ENCODE measurements at places on chromosomes 16 and 17.

- DNase-seq: no peak
These were observed 44.8 kb downstream of the PECAM1 start for GRCh38 chr17:64345689-64346376.

DNA sequence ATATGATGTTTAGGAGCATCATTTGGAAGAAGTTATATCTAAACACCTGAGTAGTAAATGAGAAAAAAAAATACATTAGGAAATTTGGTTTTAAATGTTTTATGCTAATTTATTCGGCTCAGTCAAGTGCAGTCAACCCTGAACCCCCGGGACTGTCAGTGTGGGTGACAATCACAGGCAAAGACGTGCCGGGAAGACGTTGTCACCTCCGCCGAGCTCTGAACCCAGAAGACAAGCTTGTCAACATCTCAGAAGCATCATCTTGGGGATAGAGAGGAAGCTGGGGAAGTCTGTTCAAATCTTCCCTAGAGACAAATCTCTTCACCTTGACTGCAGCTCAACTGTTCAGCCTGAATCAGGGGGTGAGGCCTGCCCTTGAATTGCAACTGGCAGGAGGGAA is 159.7 kb downstream of the RBFOX3 start:
- DNase-seq: no peak

DNA sequence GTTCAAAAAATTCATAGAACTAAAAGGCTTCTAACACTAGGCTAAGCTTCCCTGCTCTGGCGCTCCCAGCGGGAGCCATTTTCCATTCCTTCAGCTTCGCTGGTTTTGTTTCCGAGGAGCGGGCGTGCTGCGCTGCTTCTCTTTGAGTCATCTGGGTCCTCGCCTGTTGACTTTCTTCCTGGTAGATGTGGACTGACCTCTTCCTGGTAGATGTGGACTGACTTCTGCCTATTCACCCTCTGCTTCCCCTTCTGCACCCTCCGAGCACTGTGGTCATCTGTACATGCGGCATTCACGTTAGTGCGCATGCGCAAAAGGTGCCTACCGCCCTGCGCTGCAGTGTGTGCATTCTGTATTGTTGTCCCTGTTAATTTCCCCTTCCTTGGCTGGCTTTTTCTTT is 40.8 kb upstream of the SEC14L1 start:
- DNase-seq: no peak

- DNase-seq: no peak
These were observed 181.9 kb downstream of the SPECC1 start for GRCh38 chr17:20191056-20191455.

GRCh38 chr17:82121246-82121645 is 23.2 kb upstream of the FASN start:
- DNase-seq: no peak

- no peak for DNase-seq
These were observed 86.8 kb upstream of the SALL1 start for GRCh38 chr16:51237861-51238378.

GRCh38 chr16:75443298-75443697 is 10.0 kb upstream of the CFDP1 start:
- DNase-seq: no peak

GRCh38 chr17:63086483-63087185 is 120.6 kb downstream of the TANC2 start:
- no peak for DNase-seq

GRCh38 chr17:33225509-33225908 is 67.6 kb downstream of the ASIC2 start:
- no peak for DNase-seq

- DNase-seq: no peak
These were observed 684 bp downstream of the ZFP90 start for GRCh38 chr16:68539711-68540239.

DNA sequence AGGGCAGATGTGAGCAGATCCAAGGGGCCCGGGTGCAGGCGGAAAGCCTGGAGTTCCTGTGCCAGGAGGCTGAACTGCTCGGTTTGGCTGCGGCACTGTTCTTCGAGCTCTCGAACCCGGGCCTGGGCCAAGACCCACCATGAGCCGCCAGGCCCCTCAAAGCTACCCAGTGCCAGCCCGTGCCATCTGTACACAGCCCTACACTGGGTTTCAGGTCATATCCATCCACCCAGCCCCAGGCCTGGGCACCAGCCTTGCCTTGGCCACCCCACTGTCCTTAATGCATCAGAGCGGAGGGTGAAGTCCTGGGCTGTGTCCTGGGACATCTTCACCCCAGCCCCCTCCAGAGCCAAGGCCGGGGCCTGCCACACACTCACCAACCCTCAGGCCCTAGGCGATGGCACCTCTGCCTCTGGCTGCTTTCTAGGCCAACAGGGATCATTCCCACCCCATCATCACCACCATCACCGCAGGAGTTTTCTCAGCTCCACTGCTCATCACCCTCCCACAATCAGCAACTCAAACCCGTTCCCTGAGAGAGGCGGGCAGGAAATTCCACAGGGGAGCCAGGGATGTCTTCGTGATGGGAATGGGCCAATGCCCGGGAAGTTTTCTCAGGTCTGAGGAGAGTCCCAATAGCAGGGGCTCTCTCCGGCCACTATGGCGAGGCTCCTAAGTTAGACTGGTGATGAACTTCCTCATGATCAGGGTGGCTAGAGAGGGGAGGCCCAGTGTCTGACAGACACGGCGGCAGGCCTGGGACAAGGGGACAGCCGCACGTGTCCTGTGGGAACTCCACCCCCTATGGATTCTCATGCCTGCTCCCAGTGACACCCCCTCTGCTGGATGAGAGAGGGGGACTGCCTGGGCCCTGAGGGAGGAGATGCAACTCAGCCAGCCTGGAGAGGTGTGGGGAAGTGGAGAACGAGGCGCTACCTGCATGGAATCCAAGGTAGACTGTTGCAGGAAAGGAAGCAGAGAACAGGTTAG is 9.1 kb downstream of the TSPOAP1 start:
- DNase-seq: peak; percentile 9

DNA sequence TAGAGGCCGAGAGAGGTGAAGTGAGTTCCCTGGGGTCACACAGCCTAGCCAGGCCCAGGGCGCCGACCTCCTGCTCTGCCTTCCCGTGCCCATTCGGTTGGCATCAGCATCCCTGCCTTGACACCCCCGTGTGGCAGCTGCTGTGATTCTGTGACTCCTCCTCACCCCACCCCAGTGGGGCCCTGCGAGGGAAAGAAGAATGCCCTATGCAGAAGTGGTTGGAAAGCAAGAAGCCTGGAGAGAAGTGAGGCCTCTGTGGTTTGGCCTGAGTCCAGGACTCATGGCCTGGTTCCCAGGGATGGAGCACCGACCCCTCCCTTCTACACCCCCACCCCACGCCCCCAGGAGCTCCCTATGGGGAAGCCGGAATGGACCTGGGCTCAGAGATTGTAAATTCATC is 296.2 kb downstream of the SEC14L1 start:
- no peak for DNase-seq

Measured in activated naive CD4-positive, alpha-beta T cell treated with anti-CD3 and anti-CD28 coated beads, Interleukin-2, amount 50 U/mL, for 16 hours (primary cell).